ENCODE measurements at places on chromosomes 2 and 18.

DNA sequence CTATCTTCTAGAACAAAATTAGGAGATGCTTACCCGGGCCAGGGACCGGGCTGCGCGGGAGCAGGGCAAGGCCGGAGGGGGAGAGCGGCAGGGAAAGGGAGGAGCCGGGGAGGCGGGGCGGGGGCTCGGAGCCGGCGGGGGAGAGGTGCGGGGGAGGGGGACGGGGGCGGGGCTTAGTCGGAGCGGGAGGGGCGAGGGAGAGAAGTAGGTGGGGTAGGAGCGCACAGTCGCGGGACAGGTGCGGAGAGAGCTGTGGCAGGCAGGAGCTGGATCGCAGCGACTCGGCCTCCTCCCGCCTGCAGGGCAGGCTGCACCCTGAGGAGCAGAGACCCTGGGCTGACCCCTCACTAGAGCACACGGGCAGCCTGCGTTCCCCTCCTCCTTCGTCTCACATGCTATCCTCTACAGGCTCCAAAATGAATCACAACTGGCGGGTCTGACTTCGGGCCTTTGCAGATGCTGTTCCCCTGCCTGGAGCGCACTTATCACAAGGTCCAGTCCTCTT is 290.3 kb downstream of the CELF4 start:
- H3K4me3 ChIP-seq: no peak overlapping the region
- H3K27me3 ChIP-seq: peaks cover 22% of the 10 kb centered on the region
- DNase-seq: no peak
- H3K4me1 ChIP-seq: no peaks in the 10 kb centered on the region
- no peaks in the 10 kb centered on the region for H3K36me3 ChIP-seq

DNA sequence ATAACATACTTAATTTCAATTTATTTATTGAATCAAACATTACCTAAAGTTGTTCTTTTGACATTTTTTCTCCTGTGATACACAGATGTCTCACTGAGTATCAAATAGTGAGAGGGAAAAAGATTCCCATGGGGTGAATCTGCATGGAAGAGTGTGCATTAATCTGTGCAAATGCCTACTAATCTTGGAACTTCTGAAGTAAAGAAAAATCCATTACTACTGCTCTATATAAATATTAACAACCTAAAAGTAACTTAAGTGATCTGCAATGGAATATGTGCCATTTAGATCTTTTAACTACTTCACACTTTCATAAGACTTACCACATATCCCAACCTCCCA is 125.5 kb downstream of the PLCL1 start:
- no peak for DNase-seq
- H3K36me3 ChIP-seq: no peaks in the 10 kb centered on the region

DNA sequence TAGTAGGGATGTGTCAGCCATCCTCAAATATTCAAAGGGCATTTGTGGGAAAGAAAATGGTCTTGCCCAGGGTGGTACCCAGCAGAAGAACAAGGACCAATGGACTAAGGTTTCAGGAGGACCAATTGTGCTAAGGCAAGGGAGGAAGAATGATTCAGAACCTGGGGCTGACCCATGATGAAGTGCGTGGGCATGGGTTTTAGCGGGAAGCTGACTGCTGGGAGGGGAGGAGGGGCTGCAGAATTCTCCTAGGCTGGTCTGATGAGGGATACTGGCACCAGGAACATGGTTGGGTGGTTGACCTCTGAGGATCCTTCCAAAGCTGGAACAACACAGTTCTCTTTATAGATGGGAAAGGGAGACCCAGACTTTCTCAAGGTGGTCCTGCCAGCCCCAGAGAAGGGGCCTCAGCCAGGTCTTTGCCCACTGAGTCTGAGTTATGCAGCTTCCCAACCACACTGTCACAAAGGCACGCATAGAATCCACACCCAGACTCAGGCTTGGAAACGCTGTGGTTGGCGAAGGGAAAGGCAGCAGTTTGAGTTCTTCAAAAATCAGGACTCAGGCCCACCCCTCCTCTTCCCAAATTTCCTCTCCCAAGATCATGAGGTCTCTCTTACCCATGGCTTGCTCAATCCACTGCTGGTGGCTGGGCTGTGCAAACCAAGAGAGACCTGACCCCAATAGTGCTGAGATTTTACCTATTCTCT is 37.3 kb downstream of the MARCO start:
- no peak overlapping the region for H3K27ac ChIP-seq
- H3K4me1 ChIP-seq: no peaks in the 10 kb centered on the region
- H3K27me3 ChIP-seq: no peaks in the 10 kb centered on the region
- H3K36me3 ChIP-seq: no peaks in the 10 kb centered on the region
- no peak for DNase-seq

GRCh38 chr2:187138265-187138664 is 289.3 kb upstream of the ZSWIM2 start:
- no peaks in the 10 kb centered on the region for H3K36me3 ChIP-seq
- H3K4me3 ChIP-seq: no peak overlapping the region
- DNase-seq: no peak
- H3K27ac ChIP-seq: no peak overlapping the region

DNA sequence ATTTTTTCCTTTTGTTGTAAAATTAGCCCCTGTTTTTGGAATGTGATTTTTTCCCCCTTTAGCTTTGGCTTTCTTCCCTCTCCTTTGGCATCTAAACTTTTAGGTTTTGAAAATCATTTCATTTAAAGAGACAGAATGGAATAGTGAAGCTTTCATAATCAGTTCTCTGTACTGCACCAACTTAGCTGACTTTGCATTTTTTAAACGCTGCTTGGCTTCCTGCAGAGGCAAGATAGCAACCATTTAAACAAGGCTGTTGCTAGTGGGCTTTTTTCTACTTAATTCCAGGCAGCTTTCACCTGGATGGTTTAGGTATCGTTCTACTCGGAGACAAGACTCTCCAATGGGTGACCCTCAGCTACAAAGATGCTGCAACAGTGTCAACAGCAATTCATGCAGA is 267.9 kb upstream of the PKDCC start:
- H3K4me3 ChIP-seq: no peak overlapping the region
- H3K27me3 ChIP-seq: no peaks in the 10 kb centered on the region
- no peaks in the 10 kb centered on the region for H3K36me3 ChIP-seq
- DNase-seq: no peak
- no peak overlapping the region for H3K27ac ChIP-seq

DNA sequence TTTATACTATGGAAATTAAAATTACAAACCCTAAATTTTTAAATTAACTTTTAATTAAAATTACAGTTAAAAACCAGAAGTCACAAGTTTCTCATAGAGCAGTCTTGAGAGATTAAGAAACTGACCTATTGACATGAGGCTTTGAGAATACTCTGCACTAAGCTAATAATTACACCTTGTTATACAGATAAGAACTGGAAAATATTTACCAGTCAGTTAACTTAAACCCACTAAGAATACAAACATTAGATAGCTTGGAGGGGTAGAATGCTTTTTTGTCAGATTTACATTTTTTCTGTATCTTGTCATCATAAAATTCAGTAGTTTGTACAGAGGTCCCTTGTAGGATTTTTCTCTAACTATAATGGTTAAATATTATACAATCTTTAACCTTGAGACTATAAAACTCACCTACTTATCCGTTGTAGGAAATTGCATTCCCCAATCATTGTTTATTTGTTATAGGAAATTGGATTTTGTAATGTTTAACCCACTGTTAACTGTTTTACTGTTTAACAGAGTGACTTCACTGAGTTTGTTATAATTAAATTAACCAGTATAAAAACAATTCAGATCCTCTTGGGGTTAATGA is 219.7 kb upstream of the PKDCC start:
- H3K4me3 ChIP-seq: no peak overlapping the region
- no peaks in the 10 kb centered on the region for H3K4me1 ChIP-seq
- DNase-seq: no peak
- H3K27me3 ChIP-seq: no peaks in the 10 kb centered on the region
- no peaks in the 10 kb centered on the region for H3K36me3 ChIP-seq
- H3K27ac ChIP-seq: no peak overlapping the region

- no peak for DNase-seq
- no peaks in the 10 kb centered on the region for H3K27me3 ChIP-seq
- no peaks in the 10 kb centered on the region for H3K36me3 ChIP-seq
These were observed 85.5 kb downstream of the PIGN start for GRCh38 chr18:62101321-62101721.

GRCh38 chr2:169493360-169493759 is 14.1 kb downstream of the BBS5 start:
- no peaks in the 10 kb centered on the region for H3K36me3 ChIP-seq
- H3K4me3 ChIP-seq: no peak overlapping the region
- H3K27ac ChIP-seq: no peak overlapping the region
- no peaks in the 10 kb centered on the region for H3K4me1 ChIP-seq
- no peak for DNase-seq
- H3K27me3 ChIP-seq: no peaks in the 10 kb centered on the region

GRCh38 chr2:6977113-6977741 is 60.0 kb downstream of the RNF144A start:
- no peaks in the 10 kb centered on the region for H3K27me3 ChIP-seq
- no peak overlapping the region for H3K27ac ChIP-seq
- H3K4me1 ChIP-seq: no peaks in the 10 kb centered on the region
- H3K36me3 ChIP-seq: peaks cover 3% of the 10 kb centered on the region
- DNase-seq: no peak
- no peak overlapping the region for H3K4me3 ChIP-seq
